HepG2 (cell line): ENCODE measurements at places on chromosomes 1 and 21.
A peak's percentile ranks its signal among the peaks of the same experiment; 100 is the strongest.

- DNase-seq: peak; percentile 60
Observed at GRCh38 chr1:244322791-244323521, 128.8 kb downstream of the ADSS2 start.

GRCh38 chr1:63774617-63775417 is 1.0 kb downstream of the ROR1 start:
- no peak for DNase-seq

GRCh38 chr1:80994934-80995333 is 805.8 kb upstream of the ADGRL2 start:
- DNase-seq: no peak

- no peak for DNase-seq
Observed at GRCh38 chr1:6581561-6582305, 1.9 kb downstream of the ZBTB48 start.

- peak; percentile 91 for DNase-seq
Observed at GRCh38 chr21:38831526-38832467, 26.1 kb downstream of the ETS2 start.

GRCh38 chr1:113456967-113457366 is 66.7 kb downstream of the MAGI3 start:
- DNase-seq: peak; percentile 86

GRCh38 chr1:216702170-216702569 is 21.1 kb downstream of the ESRRG start:
- no peak for DNase-seq

DNA sequence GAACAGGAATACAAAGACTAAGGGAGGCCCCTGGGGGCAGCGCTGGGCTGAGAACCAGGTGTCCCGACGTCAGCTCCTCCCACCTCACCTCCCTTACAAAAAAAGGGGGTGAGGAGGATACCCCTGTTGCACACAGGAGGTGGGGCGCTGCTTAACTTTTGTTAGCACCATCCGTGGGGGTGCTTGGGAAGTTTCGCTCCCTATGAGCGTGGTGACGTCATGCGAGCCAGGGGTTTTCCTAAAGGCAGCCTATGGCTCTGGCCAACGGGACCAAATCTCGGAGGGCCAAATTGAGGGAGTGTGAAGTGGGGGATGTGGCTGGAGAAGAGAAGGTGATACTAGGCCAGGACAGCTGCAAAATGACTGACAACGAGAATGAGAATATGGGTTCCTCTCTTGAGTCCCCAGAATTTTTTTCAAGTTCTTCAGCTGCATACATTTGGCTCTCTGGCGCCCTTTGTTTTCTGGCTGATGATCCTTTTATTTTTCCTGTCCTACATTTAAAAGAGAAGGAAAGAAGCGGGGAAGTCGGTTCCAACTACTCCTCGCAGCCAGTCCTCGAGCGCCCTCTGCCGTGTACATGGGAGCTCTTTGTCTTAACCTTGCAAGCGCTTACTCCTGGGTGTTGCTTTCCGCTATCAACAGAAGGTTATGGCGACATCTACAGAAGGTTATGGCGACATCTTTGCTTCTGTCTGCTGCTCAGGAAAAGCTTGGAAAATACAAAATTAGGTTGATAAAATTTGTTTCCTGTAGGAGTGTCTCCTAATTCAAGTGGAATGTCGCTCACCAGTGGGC is 48.0 kb upstream of the ZC3H11B start:
- DNase-seq: no peak

DNA sequence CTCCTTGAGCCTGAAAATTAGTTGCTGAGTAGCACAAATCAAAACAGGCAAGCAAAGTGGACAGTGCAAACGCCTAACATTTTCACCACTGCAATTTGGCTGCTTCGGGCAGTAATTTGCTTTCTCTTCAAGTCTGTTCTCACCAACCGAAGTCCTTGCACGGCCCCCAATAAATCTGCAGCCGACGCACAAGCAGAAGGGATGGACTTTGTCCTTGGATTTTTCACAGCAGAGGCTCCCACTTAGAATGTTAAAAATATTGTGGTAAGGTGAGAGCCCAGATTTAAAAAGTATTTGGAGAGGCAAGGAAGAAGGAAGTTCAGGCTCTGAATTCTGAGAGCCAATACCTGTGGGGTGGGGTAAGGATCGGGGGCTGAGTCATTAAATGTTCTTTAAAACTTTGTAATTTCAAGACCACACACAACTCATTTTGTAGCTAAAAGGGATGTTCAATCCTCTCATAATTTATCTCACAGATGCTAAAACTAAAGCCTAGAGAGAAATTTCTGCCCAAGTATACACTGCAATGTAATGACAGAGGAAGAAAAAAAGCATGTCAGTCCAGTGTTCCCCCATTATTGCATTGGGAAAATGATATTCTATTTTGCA is 6.2 kb downstream of the CD247 start:
- no peak for DNase-seq

DNA sequence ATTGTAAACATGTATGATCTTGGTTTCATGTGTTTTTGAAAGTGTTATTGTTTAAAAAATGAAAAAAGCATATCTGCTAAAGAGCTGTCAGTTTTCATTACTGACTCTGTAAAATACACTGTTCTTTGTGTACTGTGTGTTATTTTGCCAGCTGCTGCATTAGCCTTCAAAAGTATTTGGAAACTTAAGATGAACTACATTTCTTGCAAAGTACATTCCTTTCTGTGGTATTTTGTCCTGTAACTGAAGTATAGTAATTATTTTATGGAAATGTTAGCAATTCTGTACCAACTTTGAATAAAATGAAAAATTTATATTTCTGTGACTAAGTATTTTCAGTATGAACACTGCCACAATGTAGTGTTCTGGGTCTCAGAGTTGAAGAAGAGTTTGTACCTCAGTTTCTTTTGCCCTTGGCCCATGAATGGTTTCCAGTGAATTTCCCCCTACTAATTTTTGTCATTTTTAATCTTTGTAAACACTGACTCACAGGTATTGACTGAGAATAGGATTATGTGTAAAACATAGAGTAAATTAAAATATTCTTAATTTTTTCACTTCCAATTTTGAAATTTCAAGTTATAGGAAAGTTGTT is 32.7 kb downstream of the MRPS6 start:
- no peak for DNase-seq

DNA sequence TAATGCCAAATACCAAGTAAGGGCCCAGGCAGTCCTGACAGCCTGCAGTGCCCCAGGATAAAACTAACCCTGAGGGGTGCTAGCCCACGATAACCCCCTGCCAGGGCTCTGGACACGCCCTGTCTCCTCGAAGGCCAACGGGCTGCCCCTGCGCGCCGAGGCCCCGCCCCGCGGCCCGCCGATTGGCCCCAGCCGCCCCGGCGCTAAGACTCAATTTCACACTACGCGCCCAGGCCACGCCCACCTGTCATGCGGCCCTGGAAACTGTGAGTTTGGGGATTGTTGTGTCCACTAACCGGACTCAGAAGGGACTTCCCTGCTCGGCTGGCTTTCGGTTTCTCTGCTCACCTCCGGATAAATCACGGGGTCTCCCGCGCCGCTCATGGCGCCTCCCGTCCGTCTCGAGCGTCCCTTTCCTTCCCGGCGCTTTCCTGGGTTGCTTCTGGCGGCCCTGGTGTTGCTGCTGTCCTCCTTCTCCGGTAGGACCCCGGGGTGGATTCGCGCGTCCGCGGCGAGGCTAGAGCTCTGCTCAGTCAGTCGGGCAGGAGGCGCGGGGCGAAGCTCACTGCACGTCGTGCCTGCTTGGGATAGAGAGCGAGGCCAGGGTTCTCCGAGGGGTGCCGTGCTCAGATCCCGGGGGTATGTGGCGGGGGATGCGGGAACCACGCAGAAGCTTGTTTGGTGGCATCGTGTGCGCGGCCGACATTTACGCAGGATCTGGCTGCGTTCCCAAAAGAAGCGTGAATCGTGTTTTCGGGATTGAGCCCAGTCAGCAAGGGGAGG is at the start of gene CR1L:
CR1L (plus strand) TSS at position 282 of the 783 bp plus-strand sequence; CDS start at position 383, 101 bp downstream.
- DNase-seq: no peak

GRCh38 chr1:20447794-20448193 is 38.2 kb downstream of the CAMK2N1 start:
- no peak for DNase-seq

- DNase-seq: no peak
Observed at GRCh38 chr1:160204526-160205241, 500 bp upstream of the PEA15 start.

- no peak for DNase-seq
Observed at GRCh38 chr1:207992677-207993236, 81.8 kb upstream of the CD34 start.

GRCh38 chr1:109913360-109913879 is 2.8 kb downstream of the CSF1 start:
- DNase-seq: no peak

- no peak for DNase-seq
Observed at GRCh38 chr21:43771199-43771675, 4.9 kb downstream of the CSTB start.

DNA sequence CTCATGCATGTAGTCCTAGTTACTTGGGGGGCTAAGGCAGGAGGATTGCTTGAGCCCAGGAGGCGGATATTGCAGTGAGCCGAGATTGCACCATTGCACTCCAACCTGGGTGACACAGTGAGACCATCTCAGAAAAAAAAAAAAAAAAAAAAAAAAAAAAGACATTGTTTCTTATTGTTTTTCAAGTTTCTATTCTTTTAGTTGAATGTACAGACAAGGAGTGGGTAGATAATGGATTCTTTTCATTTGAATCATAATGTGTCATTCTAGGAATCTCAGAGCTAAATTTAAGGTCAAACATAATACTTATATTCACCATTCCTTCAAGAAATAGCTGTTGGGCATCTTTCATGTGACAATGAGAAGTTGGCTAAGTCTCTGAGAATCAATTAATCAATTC is 157.0 kb upstream of the C21orf91 start:
- DNase-seq: no peak

DNA sequence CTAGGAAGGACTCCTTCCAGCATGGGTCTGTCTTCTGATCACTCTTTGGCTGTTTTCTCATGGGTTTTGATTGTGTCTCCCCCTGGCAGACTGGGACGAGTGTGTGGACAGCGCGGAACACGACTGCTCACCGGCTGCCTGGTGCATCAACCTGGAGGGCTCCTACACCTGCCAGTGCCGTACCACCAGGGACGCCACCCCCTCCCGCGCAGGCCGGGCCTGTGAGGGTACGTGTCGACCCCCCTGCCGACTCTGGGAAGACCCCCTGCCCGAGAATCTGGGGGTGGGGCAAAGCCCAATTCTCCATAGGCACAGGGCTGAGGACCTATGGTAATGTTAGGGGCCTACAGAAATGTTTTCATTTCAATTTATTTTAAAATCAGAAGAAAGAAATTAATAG is 38.4 kb downstream of the UMODL1 start:
- no peak for DNase-seq

GRCh38 chr21:37566790-37567615 is 200.4 kb downstream of the DYRK1A start:
- no peak for DNase-seq

GRCh38 chr1:153428073-153428638 is 11.8 kb downstream of the S100A7A start:
- DNase-seq: no peak

- DNase-seq: no peak
Observed at GRCh38 chr1:4033129-4033676, 133.1 kb upstream of the C1orf174 start.

DNA sequence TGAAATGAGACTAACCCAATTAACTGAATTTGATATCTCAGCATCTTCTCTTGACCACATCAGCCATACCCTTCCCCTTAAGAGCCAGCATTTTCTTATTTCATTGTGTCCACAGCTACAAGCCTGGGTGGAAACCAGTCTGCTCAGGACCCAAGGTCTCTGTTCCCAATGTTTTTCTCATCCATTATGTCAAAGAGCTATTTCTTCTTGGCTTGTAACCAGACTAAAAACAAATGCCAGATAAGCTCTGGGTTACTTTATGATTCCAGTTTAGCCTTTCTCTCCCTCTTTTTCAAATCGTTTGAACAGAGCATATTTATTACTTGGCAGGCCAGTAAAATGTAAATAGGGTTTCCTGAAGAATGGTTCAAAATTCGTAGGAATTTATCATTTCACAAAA is 109.3 kb upstream of the SPATA6 start:
- no peak for DNase-seq

DNA sequence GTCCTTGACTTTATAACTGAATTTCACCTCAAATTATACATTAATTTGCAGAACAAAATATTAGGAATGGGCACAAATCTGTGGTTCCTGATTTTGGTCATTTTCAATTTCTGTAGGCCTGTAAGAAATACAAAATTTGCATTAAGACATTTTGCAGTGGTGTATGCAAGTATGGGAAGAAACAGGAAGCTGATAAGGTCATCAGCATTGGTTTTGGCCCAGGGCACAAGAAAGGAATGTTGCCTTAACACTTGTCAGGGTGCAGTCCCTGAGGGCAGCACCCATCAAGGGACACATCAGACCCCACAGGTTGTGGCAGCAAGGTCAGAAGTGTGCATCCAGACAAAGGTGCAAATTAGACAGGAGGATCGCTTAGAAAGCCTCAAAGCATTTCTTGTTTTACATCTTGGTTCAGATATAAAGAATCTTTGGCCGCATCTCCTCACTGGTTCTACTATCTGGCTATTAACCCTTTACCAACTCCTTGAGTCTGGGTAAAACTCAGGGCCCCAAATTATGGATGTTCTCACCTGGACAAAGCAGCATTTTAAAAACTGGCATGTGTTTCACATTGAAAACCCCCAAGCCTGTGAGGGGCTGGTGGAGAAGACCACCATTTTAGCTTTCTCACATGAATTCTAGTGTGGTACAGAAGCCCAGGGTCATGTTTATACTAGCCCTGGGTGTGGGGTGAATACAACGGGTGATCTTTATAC is 182.4 kb downstream of the CDC7 start:
- no peak for DNase-seq

- no peak for DNase-seq
Observed at GRCh38 chr1:218383051-218383450, 37.9 kb downstream of the TGFB2 start.

DNA sequence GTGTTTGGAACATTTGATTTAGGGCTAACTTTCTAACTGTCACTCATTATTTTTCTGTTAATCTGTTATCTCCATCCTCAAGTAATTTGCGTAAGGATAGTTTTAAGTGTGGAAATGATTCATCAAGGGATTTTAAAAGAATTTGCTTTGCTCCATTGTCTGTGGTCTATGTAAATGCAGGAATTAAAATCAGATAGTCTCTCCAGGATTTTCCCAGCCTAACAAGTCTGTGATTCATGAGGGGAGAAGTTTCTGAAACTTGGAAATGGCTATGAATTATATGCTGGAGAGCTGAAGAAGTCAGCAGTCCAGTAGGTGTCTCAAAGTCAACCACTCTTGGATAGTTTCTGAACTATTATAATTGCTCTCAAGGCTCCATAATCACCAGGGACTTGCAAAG is 264.5 kb downstream of the MRPL39 start:
- DNase-seq: no peak
